C1 segment of cervical spinal cord (tissue), 14 donors: ENCODE measurements at places on chromosomes 5 and 9.

- no peak for DNase-seq
Observed at GRCh38 chr9:91206806-91207205, 154.9 kb downstream of the AUH start.

- DNase-seq = no peak
Observed at GRCh38 chr5:63127054-63127453, 548.4 kb downstream of the LRRC70 start.

GRCh38 chr9:129489838-129490582 is 130.9 kb downstream of the C9orf50 start:
- no peak for DNase-seq

GRCh38 chr5:95114305-95114704 is 170.6 kb downstream of the MCTP1 start:
- DNase-seq = no peak

DNA sequence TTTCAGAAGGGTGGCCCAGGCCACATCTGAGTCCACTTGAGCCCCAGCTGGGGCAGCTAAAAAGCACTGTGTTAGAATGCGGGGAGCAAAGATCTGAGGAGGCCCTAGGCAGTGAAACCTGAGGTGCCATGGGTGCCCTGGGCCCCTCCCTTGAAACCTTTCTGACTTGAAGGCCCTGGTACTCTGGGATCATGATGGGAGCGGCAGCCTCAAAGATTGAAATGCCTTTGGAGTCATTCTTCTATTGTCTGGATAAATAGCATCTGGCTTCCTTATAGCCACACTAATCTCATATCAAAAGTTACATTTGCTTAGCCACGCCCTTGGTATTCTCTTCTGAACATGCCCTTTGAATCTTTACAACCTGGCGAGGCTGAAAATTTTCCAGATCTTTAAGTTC is 7.7 kb upstream of the SEMA5A start:
- DNase-seq = no peak

GRCh38 chr5:160843240-160843639 is 8.8 kb downstream of the ATP10B start:
- DNase-seq = no peak

DNA sequence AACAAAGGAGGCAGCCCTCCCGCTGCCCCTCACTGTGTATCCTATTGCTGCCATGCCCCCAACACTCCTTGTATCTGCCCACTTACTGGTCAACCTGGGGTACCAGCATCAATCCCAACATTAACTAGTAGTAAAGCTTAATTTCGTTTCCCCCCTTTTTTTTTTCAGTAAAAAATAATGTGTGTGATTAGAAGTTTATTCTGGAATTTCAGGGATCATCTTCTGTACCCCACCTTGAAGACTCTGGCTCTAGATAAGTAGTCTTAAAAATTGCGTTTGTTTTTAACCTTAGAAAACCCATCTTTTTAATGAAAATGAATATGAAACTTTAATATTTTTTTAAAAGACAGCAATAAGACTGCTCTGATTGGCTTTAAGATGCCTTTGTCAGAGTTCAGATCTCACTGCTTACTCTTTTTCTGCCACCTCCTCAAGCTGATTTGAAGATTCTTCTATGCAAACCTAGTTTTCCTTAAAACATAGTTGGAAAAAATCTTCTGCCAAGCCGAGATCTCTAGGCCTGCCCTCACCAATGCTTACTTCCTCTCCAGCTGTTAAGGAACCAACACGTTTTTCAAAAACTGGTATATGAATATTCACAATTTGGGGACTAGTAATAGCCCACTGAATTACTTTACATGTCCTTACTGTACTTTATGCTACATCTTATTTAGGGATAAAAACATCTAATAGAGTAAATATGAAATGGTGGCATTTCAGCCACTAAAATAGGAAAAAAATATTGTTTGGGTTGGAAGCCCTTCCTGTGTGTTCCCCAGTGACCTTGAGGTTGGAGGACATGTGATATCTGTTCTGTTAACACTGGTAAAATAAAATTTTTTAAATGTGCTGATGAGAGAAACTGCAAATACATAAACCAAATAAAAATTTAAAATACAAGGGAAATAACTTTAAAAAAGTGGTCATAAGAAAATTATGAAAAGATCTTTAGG is 4.0 kb upstream of the RHOBTB3 start:
- DNase-seq = no peak

GRCh38 chr9:18346745-18347144 is 127.2 kb upstream of the ADAMTSL1 start:
- DNase-seq = no peak

GRCh38 chr9:32486839-32487562 is 39.0 kb downstream of the RIGI start:
- DNase-seq = no peak

DNA sequence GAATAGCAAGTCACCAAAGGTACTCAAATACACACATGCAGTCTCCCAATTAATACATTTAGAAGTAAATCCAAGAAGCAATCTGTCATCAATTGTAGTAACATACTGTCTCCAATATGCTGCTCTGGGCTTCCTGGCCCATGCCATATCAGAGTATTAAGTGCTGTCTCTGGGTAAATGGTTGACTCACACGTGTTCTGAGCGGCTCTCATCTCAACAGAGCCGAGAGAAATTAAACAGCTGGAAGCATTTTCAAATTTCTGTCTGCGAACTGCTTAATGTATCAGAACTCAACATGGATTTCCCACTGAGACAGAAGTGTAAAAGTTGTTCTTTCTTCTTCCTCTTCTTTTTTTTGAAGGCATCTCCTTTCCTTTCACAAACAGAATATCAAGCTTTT is 247.3 kb upstream of the TAS2R1 start:
- no peak for DNase-seq

GRCh38 chr5:172773481-172774469 is 2.8 kb upstream of the DUSP1 start:
- DNase-seq = no peak

- no peak for DNase-seq
Observed at GRCh38 chr9:92969516-92970466, 22.5 kb downstream of the FGD3 start.

DNA sequence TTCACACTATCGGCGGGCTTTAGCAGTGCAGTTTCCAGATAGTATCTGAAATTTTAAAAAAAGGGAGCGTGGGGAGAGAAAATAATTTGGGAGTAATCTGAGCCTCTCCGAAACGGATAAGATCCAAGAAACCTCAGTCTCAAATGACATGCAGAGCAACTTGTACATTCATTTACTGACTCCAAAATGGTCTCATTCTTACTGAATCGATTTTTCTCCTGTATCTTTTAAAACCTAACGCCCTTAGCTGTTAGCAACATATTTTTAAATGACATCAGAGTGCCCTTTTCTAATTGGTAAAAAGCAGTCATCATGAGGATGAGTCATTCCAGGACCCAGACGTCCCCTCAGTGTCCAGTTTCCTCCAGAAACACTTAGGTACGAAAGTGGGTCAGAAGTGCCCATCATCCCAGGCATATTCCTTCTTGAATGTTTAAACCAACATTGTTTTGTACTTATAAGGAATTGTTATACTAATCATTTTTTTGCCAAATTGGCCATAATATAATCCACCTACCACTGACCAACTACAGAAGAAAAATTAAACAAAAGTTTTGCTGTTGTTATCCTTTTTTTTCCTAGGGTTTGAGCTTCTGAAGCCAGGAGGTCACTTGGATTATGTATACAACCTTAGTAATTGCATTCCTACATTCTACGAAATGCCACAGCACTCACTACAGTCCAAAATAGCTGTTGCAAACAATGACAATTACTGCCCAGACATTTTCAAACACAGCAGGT is 354.4 kb downstream of the ADAMTS6 start:
- DNase-seq = no peak

GRCh38 chr9:72856972-72857623 is 95.8 kb downstream of the ALDH1A1 start:
- DNase-seq = no peak
